ENCODE measurements at places on chromosomes 2 and 18.

GRCh38 chr18:3154214-3154613 lies 65.6 kb downstream of the MYOM1 start:
- no peak for DNase-seq

DNA sequence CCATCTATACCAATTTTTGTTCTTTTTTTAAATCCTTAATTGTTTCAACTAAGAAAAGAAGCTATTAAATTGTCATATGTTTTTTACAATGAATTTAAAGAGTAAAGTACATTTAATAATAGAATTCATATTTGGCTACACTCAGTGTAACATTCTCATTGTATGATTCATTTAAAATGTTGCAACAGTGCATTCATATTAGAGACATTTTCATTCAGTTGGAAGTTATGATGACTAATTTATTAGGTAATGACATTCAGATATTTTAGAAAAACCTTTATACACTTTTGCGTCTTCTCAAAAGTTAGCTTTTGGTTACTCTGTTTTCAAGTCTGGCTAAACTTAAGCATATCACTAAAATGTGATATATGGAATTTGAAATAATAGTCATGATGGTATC lies 887.5 kb upstream of the NRXN1 start:
- peak; percentile 16 for DNase-seq

GRCh38 chr2:20568501-20569463 lies 82.1 kb downstream of the HS1BP3 start:
- DNase-seq, result no peak

DNA sequence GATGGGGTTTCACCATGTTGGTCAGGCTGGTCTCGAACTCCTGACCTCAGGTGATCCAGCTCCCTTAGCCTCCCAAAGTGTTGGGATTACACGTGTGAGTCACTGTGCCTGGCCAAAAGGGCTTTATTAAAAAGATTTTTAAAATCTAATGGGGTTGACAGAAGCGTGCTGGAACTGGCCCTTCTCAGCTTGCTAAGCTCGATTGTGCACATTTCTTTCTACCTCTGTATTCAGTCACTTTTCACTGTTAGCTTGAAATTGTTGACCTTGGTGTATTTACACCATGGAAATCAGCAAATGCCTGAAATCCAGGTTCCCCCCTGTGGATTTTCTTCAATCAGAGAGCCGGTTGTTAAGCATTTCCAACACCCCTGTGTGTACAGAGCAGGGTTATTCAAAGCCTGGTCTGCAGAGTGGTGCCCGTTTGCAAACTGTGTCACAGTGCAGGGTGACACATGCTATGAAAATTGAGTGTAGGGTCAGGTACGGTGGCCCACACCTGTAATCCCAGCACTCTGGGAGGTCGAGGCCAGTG lies 140.2 kb downstream of the TGIF1 start:
- no peak for DNase-seq

GRCh38 chr2:202035089-202035940 lies 1.7 kb downstream of the FZD7 start:
- no peak for DNase-seq

- DNase-seq, result peak; percentile 28
Observed at GRCh38 chr2:229852565-229852964, 69.2 kb downstream of the TRIP12 start.

GRCh38 chr2:109513749-109514588 lies 99.8 kb downstream of the SEPTIN10 start:
- DNase-seq, result peak; percentile 71

DNA sequence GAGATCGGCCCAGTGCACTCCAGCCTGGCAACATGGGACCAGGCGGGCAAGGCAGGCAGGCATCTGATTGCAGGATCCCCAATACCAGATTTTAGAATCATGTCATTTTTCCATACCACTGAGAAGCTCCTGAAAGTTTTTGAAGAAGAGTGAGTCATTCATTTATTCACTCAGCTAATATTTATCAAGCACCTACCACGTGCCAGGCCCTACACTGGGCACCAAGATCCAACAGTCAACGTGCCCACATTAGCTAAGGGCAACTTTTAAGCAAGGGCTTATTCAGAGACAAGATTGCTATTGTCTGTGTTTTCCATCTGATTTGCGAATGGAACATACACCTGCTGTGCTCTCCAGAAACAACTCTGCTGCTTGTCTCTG lies 126.8 kb upstream of the LGALSL start:
- no peak for DNase-seq

- DNase-seq, result peak; percentile 8
Observed at GRCh38 chr2:154720651-154721050, 22.2 kb downstream of the KCNJ3 start.

- no peak for DNase-seq
Observed at GRCh38 chr2:221380062-221380461, 192.0 kb downstream of the EPHA4 start.

DNA sequence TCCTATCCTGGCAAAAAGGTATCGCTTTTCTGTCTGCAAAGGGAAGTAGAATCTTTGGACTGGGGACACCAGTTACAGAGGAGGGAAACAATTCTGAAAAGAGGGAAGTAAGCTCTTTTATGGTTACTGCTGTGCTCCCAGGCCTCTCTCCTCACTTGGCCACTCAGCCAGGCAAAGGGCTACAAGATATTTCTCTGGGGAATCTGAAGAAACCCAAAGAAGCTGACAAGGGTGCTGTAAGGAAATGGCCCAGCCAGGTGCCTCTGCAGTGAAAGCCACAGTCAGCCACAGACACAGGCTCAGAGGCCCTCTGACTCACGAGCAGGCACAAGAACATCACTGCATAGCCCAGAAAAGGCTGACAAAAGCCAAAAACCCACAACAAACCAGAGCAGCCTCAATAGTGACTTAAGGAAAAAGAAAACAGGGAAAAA lies 5.8 kb downstream of the HDLBP start:
- DNase-seq, result peak; percentile 3

- no peak for DNase-seq
Observed at GRCh38 chr2:119711352-119711751, 32.4 kb downstream of the TMEM177 start.

- DNase-seq, result no peak
Observed at GRCh38 chr2:99822474-99823207, 319.7 kb downstream of the AFF3 start.

DNA sequence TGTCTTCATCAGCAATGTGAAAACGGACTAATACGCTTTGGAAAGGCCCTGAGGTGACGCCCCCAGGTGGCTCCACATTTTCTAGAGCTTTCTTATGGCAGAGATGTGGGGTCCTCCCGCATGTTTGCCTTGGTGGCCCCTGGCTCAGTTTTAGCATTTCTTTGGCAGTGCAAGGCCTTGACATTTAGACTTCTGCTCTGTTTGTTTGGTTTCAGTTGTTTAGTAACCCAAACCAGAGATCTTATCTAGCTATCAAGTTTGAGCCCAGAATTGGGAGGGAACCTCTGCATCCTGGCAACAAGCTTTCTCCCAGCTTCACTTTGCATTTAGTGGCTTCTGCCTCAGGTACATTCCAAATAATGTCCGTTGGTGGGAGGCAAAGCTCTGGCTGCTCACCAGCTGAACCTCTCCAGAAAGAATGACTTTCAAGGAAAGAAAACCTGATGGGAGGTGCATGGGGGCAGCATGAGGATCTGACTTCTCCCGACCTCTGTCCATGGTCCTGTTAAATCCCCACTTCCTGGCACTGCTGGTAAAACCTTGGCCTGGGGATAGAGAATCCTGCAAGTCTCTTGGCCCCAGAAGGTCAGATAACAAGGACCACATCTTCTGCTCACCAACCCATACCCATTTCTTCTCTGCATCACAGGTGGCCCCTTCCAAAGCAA lies 12.0 kb upstream of the MBP start:
- no peak for DNase-seq

DNA sequence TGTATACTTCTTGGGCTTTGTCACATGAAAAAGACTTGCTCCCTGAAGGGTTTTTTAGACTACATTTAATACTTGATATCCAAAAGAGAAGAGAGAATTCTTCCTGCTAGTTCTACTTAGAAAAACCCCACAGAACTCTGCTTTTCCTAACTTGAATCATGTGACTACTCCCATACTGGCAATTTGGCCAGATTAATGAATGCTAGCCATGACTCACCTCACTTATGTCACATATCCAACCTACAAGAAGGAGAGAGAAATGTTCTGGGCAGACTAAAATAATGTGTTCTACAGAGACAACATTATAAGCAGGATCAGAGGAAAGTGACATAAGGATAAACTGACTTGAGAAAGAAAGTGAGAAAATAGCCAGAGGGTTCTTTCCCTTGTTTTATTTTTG lies 249.3 kb upstream of the GULP1 start:
- DNase-seq, result peak; percentile 53

DNA sequence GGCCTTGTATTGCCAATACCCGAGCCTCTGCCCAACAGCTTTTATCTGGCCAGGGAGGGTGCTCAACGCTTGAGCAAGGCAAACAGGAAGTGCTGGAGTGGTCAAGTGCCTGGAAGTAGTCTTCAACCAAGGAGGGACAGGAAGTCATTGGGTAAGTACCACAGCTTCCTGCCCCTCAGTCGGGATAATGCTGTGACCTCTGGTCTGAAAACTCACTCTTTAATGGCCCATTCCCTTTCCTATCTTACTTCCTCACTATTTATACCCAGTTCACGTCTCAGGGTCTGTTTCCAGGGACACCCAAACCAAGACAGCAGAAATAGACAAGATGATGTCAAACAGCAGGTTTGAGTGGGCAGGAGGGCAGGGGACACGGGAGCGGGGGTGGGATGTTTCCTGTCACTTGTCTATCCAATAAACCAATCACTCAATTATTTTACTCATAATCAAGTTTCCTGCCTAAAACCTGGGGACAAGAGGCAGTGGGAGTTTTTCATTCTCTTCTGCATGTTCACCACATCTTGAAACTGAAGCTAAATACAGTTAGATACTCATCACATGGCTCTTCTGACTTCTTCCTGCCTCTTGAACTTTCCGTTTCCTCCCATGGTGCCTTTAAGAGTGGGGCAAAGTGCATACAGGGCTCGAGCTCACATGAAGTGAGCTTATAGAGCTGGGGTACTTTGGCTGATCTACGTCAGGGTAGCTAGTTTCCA lies 68.9 kb upstream of the CAB39 start:
- DNase-seq, result no peak

GRCh38 chr2:202690321-202690900 lies 55.6 kb downstream of the FAM117B start:
- DNase-seq, result no peak

GRCh38 chr2:122707224-122707824 lies 951.9 kb downstream of the TSN start:
- DNase-seq, result no peak

- DNase-seq, result no peak
Observed at GRCh38 chr18:51630706-51631105, 433.2 kb upstream of the MEX3C start.

DNA sequence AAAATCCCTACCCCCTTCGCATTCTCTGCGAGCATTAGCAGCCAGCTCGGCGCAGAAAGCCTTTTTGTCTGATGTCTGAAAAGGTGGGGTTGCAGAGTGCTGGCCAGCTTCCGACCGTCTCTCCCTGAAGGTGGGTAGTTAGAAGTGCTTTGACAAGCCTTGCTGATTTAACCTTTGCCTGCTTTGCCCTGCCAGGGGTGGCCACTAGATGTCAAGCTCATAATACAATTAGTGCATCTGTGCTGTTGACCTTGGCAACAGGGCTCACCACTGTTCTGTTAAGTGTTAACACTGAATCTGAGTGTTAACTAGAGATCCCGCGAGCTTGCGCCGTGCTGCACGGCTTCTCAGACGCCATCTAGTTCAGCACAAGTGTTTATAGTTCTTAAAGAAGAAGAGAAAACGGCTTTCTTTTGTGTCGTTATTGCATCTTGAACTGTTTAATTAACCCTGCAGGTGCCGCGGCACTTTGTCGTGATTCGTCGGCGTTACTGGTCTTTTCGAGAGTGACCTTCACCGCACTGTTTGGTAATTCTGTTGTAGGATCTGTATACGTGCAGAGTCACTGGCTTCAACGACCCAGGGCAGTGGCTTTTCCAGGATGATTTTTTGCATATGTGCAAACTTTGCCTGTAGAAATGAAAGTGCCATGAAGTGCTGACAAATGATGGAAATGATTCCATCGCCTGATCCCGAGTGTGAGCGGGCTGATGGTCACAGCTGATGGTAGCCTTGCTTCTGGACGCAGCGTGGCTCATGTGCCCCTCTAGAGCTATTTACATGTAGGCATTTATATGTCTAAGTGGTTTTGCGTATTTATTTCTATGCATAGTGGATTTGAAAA lies 5.5 kb downstream of the SALL3 start:
- no peak for DNase-seq

GRCh38 chr2:138356178-138356577 lies 145.4 kb upstream of the SPOPL start:
- DNase-seq, result peak; percentile 64

GRCh38 chr2:186755066-186755465 lies 61.2 kb downstream of the FAM171B start:
- DNase-seq, result peak; percentile 4

DNA sequence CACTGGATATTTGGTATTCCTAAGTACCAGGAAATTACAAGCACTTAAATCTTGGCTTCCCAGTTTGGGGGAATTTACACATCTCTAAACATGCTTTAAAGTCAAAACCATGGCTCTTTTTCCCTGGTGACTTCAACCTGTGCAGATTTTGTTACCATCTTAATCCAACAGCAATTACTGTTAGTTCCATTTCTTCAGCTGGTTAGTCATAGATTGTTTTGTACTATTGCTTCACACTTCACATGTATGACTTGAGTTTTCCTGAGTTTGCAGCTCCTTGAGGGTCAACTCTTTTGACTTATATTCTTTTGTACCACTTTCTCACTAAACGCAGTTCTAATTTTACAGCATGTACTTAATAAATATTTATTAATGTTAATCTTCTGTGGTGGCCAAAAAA lies 203.4 kb upstream of the RND3 start:
- peak; percentile 66 for DNase-seq

DNA sequence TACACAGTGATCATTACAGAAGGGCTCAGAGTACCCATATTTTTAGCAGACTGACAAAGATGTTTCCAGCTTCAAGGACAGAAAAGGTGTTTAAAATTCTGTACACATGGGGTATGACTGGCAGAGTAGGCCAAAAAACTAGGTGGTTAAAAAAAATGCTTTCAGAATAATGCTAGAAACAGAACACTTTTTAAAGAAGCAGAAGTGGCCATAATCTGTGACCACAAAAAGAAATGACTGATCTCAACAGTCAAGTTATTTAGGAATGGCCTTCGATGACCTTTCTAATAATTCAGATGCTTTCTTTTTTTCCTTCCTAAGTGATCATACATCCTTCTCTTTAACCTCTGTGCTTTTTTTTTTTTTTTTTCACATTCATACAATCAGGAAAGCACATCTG lies 4.1 kb upstream of the AQP4 start:
- no peak for DNase-seq

- no peak for DNase-seq
Observed at GRCh38 chr2:118589721-118590120, 257.7 kb downstream of the EN1 start.

DNA sequence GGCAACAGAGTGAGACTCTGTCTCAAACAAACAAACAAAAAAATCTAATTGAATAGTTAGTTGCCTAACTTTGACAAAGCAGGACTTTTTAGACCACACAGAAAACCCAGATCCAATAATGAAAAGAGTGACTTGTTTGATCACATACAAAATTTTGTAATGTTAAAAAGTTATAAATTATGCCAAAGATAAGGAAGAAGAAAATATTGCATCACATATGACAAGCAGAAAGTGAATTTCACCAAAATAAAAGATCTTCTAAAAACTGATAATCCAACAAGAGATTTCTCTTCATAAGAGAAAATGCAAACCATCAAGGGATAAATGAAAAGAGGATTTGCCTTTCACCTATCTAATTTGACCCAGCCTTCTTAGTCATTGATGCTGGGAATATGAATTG lies 2.8 kb upstream of the RMP24 start:
- no peak for DNase-seq

Data from skeletal muscle cell (primary cell).